Osteocyte (in vitro differentiated cells): ENCODE measurements at places on chromosomes 13 and 19. TPM values are rescaled to one million over a fixed set of nuclear protein-coding genes. Genes with fewer than 3 reads are reported as not detected.

Gene ZFP28
- 7.8 and 11.3 TPM in 2 replicates for total RNA-seq

DNA sequence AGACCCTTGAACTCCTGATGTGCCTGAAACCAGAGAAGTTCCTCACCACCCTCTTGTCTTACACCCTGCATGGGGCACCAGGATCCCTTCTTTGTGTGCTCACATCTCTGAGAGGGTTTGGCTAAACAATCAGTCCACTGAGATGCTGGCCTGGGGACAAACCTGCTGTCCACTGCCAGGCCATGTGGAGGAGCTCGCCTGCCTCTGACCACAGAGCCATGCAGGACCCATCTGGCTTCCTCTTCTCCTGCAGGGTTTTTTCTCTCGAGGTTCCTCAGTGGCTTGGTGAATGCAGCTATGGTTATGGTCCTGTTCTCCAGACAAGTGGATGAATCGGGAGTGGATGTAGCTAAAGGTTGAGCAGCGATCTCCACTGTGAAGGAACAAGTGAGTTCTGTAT, 49.1 kb upstream of the MEDAG start:
- no peak overlapping the region for H3K27ac ChIP-seq
- no peaks in the 10 kb centered on the region for H3K36me3 ChIP-seq
- H3K4me1 ChIP-seq, result peaks cover 31% of the 10 kb centered on the region
- no peak overlapping the region for H3K4me3 ChIP-seq
- no peaks in the 10 kb centered on the region for H3K27me3 ChIP-seq

DNA sequence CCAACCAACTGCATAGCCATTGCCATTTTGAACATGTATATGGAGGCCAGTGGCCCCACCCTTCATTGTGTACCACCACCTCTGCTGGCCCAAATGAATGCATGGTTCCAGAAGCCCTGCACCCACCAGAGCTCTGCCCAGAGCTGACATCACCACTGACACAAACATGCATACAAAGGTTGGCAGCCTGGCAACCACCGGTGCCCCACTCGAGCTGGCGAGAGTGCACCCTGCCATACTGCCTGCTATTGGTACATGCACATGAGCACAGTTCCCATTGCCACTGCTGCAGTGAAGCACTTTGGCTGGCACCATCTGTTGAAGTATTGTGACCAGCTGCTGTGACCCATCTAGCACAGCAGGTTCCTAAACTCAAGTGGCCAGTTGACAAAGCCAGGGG, 1564.9 kb downstream of the OLFM4 start:
- DNase-seq, result no peak
- H3K4me1 ChIP-seq, result no peaks in the 10 kb centered on the region
- no peaks in the 10 kb centered on the region for H3K36me3 ChIP-seq
- H3K4me3 ChIP-seq, result no peak overlapping the region

DNA sequence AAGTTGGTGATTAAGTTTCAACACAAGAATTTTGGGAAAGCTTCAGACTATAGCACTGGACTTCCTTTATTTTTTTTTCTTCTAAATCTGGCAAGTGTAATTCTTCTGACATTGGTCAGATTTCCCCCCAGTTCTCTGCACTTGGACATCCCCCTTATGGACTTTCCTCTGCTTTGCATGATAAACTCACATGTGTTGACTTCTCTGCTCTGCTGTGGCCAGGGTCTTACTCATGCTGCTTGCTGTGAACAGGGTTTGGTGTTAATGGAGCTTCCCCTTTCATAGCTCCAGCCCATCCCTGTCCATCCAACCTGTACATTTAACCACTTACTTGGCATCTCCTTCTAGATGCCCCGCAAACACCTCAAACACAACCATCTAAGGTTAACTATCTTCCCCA, 70.5 kb upstream of the SPATA13 start:
- H3K36me3 ChIP-seq, result no peaks in the 10 kb centered on the region
- H3K4me1 ChIP-seq, result peaks cover 10% of the 10 kb centered on the region
- no peak overlapping the region for H3K4me3 ChIP-seq
- H3K27ac ChIP-seq, result no peak overlapping the region
- DNase-seq, result no peak

- no peaks in the 10 kb centered on the region for H3K27me3 ChIP-seq
- H3K36me3 ChIP-seq, result no peaks in the 10 kb centered on the region
- peaks cover 6% of the 10 kb centered on the region for H3K4me1 ChIP-seq
- DNase-seq, result no peak
Observed at GRCh38 chr13:46804391-46804815, 7.4 kb upstream of the ESD start.

DNA sequence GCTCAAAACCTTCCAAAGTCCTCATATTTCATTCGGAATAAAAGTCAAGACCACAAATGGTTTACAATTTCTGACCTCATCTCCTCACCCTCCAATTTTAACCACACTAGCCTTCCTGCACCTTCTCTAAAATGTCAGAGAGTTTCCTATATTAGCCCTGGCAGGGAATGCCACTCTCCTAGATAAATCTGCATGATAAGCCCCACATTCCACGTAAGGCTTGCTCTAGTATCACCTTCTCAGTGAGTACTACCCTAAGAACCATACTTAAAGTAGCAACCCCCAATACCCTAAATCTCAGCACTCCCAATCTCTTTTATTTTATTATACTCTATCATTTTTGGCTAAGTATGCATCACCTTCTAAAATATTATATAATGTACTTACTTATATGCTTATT, 100.5 kb upstream of the SLITRK5 start:
- peaks cover 15% of the 10 kb centered on the region for H3K27me3 ChIP-seq
- DNase-seq, result no peak
- H3K4me3 ChIP-seq, result no peak overlapping the region
- no peak overlapping the region for H3K27ac ChIP-seq
- H3K36me3 ChIP-seq, result no peaks in the 10 kb centered on the region
